ENCODE measurements at places on chromosomes 5 and 9.

DNA sequence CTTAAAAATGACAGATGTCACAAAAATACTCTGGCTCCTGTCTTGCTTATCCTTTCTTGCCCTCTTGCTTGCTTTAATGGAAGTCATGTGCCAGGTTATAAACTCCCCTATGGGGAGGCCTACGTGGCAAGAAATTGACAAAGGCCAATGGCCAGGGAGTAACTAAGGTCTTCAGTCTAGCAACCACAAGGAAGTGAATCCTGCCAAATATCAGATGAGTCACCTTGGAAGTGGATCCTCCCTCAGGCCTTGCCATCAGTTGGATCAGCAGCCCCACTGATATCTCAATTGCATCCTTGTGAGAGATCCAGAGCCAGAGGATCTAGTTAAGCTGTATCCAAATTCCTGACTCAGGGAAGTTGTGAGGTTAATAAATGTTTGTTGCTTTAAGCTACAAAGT, 82.8 kb downstream of the CAAP1 start:
- peak; percentile 60 for DNase-seq

- DNase-seq, result no peak
Observed at GRCh38 chr5:87777877-87778276, 365.1 kb upstream of the CCNH start.

- no peak for DNase-seq
Observed at GRCh38 chr9:130663977-130664250, 480 bp upstream of the PRDM12 start.

DNA sequence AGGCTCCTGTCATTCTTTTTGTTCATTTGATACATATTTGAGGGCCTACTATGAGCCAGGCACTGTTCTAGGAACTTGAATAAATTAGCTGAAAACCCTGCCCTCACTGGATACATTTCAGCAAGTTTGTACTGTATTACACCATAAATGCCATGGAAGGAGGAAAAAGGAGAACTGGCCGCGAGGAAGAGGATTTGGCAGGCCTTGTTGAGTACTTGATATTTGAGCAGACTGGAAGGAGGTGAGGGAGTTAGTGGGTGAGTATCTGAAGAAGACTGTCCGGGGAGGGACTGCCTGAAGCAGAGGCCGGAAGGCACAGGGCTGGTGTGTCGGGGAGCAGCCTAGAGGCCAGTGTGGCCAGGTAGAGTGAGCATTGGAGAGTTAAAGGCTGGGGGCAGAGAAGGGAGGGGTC, 4.5 kb downstream of the SNX30 start:
- DNase-seq, result peak; percentile 31

DNA sequence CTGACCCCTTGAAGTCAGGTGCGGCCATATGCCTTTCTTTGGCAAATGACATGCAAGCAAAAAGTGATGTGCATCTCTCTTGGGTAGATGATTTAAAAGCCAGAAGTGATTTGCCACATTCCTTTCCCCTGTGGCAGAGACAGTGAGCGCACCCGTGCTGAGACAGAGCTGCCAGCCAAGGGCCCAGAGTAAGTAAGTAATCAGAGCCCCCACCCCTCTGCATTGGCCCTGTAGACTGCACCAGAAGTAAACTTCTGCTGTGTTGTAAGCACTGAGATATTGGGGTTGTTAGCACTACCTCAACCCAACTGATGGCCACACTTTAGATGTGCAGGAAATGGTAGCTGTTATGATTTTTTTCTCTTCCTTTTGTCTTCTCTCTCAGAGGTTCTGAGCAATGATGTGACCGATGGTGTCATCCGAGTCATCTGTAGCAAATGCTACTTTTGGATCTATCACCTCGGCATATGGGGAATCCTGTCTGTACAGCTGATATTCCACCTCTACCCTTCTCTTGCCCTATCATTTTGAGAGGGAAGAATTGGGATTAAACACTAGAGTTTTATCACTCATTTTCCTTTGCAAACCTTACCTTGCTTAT, 58.0 kb downstream of the DOCK2 start:
- DNase-seq, result no peak

- DNase-seq, result no peak
Observed at GRCh38 chr5:146889169-146889568, 10.6 kb upstream of the PPP2R2B start.

GRCh38 chr9:72590824-72591223, 69.4 kb downstream of the TMC1 start:
- no peak for DNase-seq

GRCh38 chr5:123545506-123545905, 33.5 kb downstream of the CSNK1G3 start:
- no peak for DNase-seq

GRCh38 chr9:109113254-109113653, 6.5 kb downstream of the TMEM245 start:
- DNase-seq, result no peak
